ENCODE measurements at places on chromosomes 16 and 17.

DNA sequence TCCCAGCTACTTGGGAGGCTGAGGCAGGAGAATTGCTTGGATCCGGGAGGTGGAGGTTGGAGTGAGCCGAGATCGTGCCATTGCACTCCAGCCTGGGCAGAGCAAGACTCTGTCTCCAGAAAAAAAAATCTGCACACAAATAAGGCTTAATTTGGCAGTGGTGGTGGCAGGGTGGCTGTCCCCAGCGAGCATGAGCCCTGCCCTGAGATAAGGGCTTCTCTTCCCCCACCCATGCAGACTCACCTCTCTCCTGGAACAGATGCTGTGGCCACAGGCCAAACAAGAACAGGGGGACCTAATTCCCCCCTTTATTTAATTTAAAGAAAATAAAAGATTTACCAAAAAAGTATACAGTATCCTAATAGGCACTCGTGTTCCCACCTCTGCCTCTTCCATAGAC, 157.2 kb downstream of the RAB11FIP4 start:
- no peak for DNase-seq

DNA sequence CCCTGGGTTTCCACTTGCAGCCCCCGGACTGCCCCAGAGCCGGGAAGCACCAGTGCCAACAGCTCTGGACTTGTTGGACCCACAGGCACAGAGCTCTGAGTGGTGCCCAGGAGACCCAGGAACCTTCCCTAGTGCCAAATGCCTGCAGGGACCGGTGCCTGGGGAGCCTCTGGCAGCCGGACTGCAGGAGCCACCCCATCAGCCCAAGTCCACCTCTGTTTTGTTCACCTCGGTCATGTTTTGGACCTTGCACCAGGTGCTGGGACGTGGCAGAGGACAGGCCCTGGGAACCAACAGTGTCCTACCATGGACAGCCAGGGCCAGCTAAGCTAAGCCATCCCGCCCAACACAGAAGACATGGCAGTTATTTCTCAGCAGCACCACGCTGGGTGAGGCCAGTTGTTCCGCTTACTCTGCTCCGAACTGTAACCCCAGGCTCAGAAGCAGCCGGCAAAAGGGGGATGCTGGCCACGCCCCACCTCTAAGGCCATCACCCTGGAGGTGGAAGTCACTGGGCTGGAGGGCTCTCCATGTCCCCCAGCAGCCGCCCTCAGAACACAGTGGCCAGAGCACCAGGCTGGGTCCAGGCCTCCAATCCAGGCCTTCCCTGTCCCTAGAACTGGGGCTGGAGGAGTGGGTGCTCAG, 79.8 kb downstream of the AMFR start:
- no peak for DNase-seq

DNA sequence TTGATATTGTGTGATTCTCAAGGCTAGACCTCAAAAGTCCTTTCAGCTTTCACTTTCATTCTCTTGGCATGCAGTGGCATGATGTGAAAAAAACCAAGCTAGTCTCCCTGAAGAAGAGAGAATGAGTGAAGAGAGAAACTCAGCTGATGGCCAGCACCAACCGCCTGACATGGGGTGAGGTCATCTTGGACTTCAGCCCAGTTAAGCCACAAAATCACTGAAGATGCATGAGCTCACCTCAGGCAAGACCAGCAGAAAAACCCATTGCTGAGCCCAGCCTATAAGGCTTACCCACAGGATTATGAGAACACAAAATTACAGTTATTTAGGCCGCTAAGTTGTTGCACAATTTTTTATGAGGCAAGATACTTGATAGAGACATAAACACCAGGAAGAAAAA, 496.5 kb downstream of the TOX3 start:
- no peak for DNase-seq

DNA sequence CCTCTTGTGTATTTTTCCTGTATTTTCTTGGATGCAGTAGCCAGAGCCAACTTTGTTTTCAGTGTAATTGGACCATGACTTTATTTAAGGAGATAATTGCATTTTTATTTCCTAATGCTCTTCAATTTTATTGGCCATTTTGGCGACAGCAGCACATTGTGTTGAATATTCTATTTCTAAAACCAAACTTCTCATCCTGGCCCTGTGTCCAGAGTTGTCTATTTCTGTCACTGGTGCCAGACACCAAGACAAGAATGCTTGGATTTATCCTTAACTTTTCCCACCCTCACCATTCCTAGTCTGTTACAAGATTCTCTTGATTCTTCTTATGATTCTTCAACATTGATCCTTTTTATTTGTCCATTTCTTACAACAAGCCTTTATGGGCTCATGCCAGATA, 37.1 kb downstream of the ARHGAP44 start:
- no peak for DNase-seq

- no peak for DNase-seq
Observed at GRCh38 chr17:47735536-47736011, 2.5 kb downstream of the TBX21 start.

DNA sequence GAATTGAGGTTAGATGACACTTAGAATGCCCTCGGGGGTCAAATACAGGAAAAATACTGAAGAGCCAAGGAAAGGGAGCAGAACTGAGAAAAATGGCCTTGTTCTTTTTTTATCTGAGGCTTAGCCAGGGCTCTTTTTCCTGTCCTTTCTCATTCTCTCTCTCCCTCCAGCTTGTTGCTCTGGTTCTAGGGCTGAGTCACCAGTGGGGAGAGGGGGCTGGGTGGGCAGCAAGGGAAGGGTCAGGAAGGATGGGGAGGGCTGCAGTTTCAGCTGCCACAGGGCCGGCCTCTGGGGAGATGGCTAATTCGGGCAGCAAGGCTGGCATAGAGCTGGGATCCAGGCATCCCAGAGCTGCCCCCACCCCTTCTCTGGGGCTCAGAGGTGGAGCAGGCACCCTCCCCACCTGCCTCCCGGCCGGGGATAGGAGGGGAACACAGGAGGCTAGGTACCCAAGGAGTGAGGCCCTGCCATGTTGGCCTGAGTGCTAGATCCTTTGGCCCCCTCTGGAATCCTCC, 3.9 kb downstream of the ITGA3 start:
- DNase-seq, result no peak

DNA sequence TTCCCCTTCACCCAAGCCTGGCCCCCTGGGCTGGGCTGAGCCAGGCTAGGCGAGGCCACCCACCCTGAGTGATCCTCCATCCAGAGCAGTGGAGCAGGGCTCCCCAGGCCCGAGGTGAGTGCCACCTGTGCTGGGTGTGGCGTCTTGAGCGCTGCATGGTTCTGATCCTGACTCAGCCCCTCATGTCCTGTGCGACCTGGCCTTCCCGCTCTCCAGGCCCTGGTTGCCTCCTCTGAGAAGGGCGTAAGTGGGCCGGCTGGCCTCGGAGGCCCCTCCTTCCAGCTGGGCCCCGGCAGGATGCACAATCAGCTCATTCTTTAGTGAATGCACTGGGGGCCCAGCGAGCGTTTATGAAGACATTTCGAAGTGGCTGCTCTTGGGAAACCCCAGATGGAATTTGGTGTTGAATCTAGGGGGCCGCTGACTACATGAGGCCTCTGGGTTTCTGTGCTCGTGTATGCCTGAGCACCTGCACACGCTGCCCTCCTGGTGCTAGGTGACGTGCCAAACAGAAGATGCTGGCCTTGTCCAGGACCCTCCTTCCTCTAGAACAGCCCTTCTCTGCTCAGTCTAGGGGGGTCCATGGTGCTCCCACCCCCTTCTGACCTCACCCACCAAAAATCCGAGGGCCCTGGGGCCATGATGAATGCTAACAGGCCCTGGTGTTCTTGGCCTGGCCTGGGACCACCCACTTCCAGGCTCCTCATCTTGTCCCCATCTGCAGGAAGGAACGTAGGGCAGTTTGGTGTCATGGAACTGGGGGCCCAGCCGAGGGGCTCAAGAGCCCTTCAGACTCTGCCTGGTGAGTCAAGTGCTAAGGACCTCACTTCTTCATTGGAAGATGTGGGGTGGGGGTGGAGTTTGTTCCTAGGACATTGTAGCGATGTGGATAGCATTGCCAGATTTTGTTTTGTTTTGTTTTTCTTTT, 3.6 kb upstream of the TMEM92 start:
- no peak for DNase-seq

- no peak for DNase-seq
Observed at GRCh38 chr16:54690710-54691109, 240.0 kb upstream of the IRX5 start.

DNA sequence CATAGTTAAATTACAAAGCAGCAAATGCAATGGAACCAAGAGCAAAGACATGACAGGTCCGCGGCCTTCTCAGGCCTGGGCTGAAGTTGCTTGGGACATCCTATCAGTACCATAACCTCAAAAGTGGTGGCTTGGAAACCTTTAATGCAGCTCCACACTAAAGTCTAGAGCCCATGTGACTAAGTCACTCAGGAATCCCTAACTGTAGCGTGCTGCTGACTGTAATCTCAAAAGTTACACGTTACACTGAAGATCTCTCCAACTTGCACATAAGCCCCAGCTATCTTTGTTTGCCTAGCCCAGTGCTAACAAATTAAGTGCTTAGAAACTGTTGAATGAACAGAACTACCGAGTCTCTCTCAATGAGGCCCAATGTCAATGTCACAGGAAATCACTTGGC, 27.8 kb downstream of the NUP88 start:
- DNase-seq, result no peak

Measured in memory B cell (primary cell).